AML-193 (cell line): ENCODE measurements at places on chromosomes 13 and 19.

- no peak for DNase-seq
Observed at GRCh38 chr19:21848706-21849105, 12.7 kb upstream of the ZNF43 start.

DNA sequence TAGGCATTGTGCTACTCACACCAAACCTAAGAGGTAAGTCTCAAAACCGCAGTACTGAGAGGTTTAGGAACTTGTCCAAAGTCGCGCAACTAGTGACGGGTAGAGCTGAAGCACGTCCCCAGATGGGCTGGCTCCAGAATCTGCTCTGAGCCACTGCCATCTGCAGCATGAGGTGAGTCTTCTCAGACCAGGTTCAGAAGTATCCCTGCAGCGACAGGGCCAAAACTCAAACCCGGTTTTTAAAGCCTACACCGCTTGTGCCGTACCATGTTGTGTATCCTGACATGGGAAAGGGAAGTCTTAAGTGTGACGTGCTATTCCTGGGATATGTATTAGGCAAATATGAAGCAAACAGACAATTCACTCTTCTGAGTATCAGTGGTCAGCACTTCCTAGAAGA lies 45.1 kb downstream of the ATP7B start:
- no peak for DNase-seq

DNA sequence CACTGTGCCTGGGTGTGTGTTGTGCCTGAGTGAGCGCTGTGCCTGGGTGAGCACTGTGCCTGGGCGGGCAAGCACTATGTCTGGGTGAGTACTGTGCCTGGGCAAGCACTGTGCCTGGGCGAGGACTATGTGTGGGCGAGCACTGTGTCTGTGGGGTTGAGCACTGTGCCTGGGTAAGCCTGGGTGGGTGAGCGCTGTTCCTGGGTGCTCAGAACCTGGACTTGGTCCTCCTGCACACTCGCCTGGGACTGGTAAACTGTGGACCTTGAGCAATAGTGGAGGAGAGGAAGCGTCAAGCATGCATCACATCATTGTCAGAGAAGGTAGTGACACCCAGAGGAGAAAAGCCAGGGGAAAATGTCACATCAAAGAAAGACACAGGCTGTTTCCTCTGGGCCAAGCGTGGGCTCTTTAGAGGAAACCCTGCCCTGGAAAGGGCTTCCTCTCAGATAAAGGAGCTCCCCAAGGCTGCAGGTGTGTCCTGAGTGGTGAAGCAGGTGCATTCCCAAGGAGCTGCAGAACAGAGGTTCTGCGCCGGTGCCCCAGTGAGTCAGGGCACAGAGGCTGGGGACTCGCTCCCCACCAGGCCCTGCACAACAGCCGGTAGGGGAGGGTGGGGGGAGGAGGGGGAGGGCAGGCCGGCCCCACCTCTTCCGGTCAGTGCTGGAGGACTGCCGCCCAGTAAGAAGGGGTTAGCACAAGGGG lies 141.2 kb downstream of the TEX29 start:
- no peak for DNase-seq

GRCh38 chr19:5478241-5478924 lies 23.2 kb downstream of the ZNRF4 start:
- DNase-seq: no peak

DNA sequence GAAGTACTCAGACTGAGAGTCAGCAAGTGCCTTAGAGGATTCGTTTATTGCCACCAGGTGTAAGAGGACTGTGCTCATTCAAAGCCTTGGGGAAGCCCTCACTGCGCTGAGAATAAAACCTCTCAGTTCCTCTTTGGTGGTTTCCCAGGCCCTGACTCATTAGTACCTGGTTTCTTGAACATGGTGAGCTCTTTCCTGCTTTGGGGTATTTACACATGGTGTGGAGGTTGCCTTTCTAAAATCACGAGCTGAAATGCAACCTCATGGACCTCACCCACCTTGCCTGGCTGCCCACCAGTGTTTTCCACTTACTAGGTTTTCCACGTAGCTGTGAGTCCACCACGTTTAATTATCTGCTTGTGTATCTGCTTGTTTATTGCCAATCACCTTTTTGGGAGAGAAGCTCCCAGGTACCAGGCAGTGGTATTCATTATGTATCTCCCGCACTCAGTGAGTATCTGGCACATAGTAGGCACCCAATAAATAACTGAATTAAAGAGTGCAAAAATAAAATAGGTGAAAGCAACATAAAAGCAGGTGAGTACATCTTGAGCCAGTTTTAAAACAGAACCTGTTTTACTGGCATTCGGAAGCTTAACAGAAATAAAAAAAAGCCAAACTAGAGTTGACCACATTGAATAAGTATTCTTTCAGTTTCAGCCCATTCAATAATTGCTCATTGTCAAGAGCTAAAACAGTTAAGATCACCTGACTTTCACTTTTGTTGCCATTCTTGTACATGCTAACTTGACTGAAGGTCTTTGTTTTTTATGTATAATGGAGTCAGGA lies 533.0 kb downstream of the MYO16 start:
- DNase-seq: peak; percentile 53

DNA sequence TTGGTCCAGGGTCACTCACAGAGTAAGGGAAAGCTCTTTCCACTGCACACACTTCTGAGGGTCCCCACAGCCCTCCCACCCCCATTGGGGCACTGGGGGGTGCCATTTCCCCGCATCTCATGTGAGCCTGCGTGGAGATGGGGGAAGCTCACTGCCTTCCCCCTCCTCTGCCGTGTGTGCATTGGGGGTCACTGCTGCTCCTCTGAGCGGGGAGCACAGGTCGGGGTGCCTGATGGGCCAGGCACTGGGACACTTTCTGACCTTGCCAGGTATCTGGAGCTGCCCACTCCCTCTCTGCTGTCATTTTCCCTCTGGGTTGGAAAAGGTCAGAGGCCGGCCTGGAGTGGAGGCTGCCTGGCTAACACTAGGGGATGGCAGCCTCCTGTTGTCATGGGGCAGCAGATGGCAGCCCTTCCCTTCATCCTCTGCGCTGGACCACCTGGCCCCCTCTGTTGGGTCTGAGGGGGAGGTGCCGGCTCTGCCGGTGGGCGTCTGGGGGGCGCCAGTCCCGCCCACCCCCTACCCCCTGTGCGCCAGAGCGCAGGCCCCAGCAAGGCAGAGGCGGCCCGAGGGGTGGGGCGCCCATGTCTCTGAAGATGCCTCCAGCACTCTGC lies 9.1 kb downstream of the SSBP4 start:
- no peak for DNase-seq
